ENCODE measurements at places on chromosomes 4 and X. TPM values are rescaled to one million over a fixed set of nuclear protein-coding genes. Genes with fewer than 3 reads are reported as not detected.
A peak's percentile ranks its signal among the peaks of the same experiment; 100 is the strongest.

GRCh38 chrX:17788956-17789562 is 51.8 kb downstream of the SCML1 start:
- H3K36me3 ChIP-seq: no peaks in the 10 kb centered on the region
- DNase-seq: no peak
- H3K4me1 ChIP-seq: no peaks in the 10 kb centered on the region
- no peak overlapping the region for H3K27ac ChIP-seq
- no peak overlapping the region for H3K4me3 ChIP-seq

GRCh38 chr4:140906993-140907962 is 151.1 kb upstream of the TBC1D9 start:
- peaks cover 2% of the 10 kb centered on the region for H3K27me3 ChIP-seq
- H3K4me3 ChIP-seq: no peak overlapping the region
- H3K27ac ChIP-seq: no peak overlapping the region
- DNase-seq: no peak

NUP62CL gene
- 7.3 TPM for total RNA-seq

DNA sequence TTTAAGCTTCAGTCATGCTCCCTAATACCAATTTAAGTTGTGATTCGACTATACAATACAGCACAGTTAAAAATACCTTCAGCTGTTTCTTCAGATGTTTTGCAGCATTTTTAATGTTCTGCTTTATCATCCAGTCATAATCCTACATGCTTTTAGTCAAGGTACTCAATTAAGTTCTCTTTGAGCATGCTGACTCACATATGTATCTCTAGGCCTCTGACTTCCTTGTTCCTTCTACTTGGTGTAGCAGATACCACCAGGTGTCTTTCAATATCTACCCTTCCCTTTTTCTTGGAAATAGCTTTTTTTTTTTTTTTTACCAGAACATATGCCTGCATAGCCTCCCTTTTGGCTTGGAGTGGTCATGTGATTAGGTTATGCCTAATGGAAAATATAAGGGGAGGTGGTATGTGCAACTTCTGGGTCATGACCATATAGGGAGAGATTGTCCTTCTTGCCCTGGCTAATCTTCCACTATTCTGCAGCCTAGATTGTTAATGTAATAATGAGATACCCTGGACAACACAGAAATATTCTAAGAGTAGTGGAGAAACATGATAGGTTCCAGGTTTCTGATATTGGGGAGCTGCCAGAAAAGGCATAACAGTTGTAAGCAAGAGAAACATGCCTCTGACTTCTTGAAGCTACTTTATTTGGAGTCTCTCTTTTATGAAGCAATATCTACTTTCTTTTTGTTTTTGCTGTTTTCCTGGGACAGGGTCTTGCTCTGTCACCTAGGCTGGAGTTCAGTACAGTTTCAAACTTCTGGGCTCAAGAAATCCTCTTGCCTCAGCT is 737.2 kb upstream of the SLIT2 start:
- no peak overlapping the region for H3K27ac ChIP-seq
- no peaks in the 10 kb centered on the region for H3K4me1 ChIP-seq
- H3K27me3 ChIP-seq: no peaks in the 10 kb centered on the region
- no peak overlapping the region for H3K4me3 ChIP-seq

GRCh38 chrX:136064661-136065043 is 79.4 kb downstream of the SLC9A6 start:
- no peak overlapping the region for H3K27ac ChIP-seq
- no peaks in the 10 kb centered on the region for H3K4me1 ChIP-seq
- no peaks in the 10 kb centered on the region for H3K36me3 ChIP-seq
- H3K4me3 ChIP-seq: no peak overlapping the region
- H3K27me3 ChIP-seq: peaks cover 58% of the 10 kb centered on the region
- DNase-seq: no peak

GRCh38 chrX:142999199-142999701 is 26.5 kb upstream of the SPANXN4 start:
- DNase-seq: peak; percentile 35
- no peaks in the 10 kb centered on the region for H3K27me3 ChIP-seq
- H3K4me1 ChIP-seq: peaks cover 9% of the 10 kb centered on the region
- H3K36me3 ChIP-seq: no peaks in the 10 kb centered on the region
- peak overlapping the region; percentile 49 for H3K27ac ChIP-seq

DNA sequence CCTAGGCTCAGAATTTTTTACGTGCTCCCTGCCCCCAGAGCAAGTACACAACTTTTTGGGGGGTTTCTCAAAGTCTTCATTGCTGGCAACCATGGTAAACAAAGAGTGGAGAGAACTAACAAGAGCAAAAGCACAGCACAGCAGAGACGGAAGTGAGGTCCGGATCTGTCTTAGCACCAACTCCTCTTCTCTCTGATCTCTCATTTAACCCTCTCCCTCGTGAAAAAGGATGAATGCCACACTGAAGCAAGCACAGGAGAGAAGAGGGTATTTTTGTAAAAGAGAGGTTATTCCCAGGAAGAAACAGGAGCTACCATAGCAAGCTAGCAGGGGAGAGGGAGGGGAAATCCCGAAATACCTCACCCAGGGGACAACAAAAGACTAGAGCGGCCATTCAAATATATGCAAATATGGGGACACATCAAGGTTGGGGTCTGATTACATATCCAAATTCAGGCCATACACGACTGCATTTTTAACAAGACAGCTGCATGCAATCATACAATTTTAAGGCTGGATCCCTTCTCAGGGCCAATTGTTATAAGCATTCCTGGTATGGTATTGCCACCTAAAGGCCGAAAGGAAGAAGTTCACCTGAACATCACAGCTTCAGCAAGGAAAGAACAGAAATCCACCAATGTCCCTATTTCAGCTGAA is 46.6 kb downstream of the CD40LG start:
- H3K27ac ChIP-seq: no peak overlapping the region
- no peak overlapping the region for H3K4me3 ChIP-seq
- H3K4me1 ChIP-seq: no peaks in the 10 kb centered on the region
- peak; percentile 52 for DNase-seq

Measured in MCF 10A (cell line).